ENCODE measurements at places on chromosomes 12 and 14.

DNA sequence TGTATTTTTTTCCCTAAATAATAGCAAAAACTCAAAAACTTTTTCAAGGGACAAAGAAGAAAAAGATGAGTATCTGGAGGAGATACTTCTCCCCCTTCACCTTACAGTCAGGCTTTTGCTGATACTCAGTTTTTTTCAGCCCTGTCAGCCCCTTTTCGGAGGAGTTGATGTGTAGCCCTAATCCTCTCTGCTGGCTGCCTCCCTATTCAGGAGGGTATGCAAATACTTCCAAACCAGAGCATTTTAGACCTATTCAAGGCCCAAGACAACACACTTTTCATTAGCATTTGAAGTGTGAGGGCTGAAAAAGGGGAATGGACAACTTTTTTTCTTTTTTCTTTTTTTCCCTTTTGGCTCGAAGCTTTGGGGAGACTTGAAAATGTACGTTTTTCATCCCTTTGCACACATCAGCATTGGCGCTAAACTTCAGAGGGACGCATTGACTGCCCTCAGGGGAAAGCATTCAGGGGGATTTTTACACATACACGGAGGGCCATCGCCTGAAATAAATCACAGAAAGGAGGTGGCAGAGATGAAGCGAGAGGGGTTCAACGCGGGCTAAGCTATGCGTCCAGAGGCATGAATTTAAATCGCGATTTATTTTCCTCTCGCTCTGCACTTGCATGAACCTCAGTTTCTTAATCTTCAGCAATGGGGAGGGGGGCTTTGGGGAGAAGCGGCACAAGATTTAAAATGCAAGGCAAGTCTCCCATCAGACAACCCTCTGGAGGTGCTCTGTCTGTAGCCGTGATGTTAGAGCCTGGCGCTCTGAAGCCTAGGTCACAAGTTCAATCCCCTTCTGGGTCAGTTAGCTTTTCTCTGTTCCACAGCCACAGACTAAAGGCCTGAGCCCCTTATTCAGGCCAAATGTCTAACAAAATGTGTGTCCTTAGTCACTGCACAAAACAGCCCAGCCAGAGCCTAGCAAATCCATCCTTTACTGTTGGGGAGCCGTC, 86.3 kb downstream of the ASCL1 start:
- DNase-seq, result no peak

DNA sequence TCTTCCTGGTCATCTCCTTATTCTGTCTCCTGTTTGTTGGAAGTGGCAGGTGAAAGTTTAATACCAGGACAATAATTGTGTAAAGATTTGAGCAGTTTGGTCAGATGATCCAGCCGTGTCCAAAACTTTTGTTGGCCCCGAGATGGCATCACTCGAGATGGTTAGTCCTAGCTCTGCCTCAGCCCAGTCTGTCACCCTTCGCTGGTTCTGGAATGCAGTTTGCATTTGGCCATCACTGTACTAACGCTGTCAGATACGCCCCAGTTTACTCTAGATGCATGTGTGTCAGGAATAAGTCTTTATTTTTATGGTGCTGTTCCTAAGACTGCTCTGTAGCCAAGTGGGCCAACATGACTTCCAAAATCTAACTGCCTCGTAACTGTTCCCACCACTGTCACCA, 79.6 kb downstream of the MOK start:
- no peak for DNase-seq

DNA sequence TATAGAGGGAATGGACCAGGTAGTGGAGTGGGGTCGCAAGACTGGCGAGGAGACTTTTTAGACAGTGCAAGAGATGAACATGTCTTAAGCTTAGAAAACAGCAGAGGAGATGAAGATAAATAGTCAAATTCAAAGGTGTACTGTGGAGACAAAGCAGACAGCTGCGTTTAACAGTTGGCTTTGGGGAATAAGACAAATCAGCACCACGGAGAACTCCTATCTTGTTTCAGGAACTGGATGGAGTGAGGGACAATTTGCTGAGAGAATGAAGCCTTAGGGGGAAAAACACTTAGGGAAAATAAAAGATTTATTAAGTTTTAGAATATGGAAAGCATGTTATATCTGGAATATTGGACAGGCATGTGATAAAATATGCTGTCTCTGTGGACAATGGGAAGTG, 458.8 kb downstream of the GLT1D1 start:
- no peak for DNase-seq

DNA sequence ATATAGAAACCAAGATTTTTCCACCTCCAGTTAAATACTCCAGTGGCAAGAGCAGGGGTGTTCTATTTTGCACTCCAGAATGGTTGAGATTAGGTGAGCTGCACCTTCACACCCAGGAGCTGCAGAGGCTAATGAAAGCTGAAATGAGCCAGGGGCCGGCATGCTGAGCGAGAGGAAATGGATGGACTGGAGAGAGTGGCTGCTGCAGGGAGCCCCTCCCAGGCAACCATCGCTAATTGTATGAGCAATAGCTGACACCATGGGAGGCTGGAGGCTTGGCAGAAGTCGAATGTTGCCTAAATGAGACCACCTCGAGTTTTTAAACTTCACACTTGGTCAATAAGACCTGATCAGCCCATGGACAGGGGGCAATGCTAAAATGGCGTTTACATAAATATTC, 301.8 kb upstream of the TMPO start:
- DNase-seq, result no peak

GRCh38 chr12:53279888-53280498, 11.9 kb downstream of the ESPL1 start:
- DNase-seq, result no peak

DNA sequence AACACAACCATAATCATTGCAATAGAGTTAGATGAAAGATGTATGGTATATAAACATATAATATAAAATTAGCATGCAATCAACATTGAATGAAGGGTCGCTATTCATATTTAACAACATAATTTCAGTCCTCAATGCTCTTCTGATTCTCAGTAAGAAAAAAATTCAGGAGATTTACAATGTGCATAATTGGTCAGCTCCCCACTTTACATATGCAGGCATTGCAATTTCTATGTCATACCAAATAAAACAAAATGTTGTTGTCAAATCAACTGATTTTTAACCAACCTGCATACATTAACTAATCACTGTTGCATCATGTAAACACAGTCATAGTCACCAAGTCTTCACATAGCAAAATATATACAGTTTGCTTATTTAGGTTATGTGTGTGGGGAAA, 5.2 kb upstream of the SLCO1A2 start:
- no peak for DNase-seq

DNA sequence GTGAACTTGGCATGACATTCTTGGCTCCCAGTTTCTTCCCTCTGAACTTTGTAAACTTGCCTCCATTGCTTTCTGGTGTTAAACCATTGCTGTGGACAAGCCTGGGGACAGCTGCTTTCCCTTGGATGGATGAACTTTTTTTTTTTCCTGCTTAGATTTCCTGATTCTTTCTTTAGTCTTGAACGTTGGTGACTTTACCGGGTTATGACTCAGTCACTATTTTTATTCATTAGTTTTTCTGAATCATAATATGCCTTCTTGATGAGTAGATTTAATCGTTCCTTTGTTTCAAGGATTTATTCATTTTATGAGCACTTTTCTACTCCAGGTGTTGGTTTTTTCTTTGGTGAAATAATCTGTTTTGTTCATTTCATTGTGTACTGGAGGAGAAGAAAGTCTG, 155.0 kb upstream of the RTL1 start:
- DNase-seq, result peak; percentile 12

DNA sequence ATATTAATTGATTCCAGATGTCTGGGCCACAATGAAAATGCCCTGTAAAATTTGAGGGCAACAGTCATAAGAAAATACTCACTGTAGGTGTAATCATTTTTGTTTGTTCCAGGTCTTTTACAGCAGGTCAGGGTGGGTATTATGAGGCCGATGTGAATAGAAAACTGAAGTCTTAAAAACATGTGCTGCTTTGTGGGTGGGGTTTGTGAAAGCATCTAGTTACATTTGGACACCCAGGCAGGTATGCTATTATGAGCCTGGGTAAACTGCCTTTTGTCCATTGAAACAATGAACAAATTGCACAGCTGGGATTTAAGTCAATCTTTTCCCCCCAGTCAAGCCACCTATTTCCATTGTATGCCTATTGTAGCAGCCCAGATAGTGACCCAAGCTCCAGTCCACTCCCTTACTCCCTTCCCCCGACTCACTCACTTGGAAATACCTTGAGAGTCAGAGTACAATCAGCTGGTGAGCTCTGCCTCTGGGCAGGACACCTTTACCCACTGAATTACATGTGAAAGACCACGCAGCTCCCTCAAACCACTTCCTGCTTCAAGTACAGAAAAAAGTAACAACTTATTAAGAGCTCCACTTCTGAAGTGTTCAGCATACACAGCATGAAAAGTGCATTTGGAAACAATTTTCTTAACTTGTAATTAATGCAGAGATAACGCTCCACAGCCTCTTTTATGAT, 1.8 kb downstream of the IGF1 start:
- no peak for DNase-seq

DNA sequence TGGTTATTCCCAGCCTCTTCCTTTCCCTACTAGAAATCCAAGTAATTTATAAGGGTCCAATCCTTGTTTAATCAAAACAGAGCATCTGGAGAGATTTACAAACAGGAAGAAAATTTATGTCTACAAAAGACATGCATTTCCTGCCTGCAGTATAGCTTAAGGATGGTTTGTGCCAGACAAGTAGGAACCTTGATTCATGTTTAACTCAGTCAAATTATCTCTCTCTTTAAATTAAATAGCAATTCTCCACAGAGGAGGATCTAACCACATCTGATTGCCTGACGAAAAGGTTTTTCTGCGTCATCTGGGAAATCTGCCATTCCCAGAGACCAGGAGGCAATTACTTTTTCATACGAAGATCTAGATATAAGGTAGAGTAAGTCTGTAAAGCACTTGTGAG, 105.2 kb downstream of the ZFC3H1 start:
- peak; percentile 29 for DNase-seq

DNA sequence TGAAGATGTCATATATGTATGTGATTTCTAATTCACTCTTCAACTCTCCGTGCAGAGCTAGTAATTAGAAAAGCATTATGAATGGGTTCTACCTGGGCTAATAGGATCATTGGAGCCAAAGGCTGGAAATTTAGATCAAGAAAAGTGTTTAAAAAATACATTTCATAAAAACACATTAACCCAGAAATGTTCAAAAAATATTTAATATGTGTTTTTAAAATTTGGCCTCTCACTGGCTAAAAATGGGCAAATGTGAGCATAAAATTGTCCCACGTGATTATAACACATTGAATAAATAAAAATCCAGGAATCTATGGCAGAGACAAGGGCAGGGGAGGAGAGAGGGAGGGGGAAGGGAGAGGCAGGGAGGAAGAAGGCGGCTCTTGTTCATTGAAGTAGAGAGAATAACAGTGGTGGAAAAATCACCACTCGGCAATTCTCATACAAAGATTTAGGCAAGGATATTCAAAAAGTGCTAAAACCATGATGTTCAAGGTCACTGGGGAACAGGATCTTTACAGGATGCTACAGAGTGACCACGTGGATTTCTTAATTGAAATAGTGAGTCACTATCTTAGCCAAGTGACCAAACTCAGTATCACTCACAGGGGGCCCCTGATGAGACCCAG, 38.8 kb downstream of the FBXO21 start:
- DNase-seq, result no peak
